Bronchus fibroblast of lung (primary cell): ENCODE measurements at places on chromosomes 16 and 17. TPM values are rescaled to one million over a fixed set of nuclear protein-coding genes. Genes with fewer than 3 reads are reported as not detected.

The TBC1D3I gene
- total RNA-seq = under 0.01 TPM in 1 of 2 replicates, not detected in the other

The PDK2 gene
- 10.0 and 11.3 TPM in 2 replicates for total RNA-seq

The KRTAP2-3 gene
- total RNA-seq = not detected in 2 replicates

The GAS7 gene
- total RNA-seq = 1.0 and 1.3 TPM in 2 replicates

The PRSS21 gene
- total RNA-seq = not detected in 2 replicates

The CCDC200 gene
- not detected in 2 replicates for total RNA-seq

The TP53TG3B gene
- not detected in 2 replicates for total RNA-seq

The MARCHF10 gene
- 0.15 and 0.17 TPM in 2 replicates for total RNA-seq

The LRRC37A3 gene
- 0.89 and 1.2 TPM in 2 replicates for total RNA-seq

The CCDC92B gene
- total RNA-seq = not detected in 2 replicates

The EPX gene
- not detected in 2 replicates for total RNA-seq

The CIBAR2 gene
- total RNA-seq = not detected in 2 replicates

The KSR1 gene
- total RNA-seq = 6.2 and 8.2 TPM in 2 replicates

The IGSF6 gene
- not detected in 2 replicates for total RNA-seq

The NXN gene
- total RNA-seq = 53.8 and 55.4 TPM in 2 replicates

The HYDIN gene
- total RNA-seq = 0.34 TPM in 1 of 2 replicates, not detected in the other

The NOS2 gene
- total RNA-seq = not detected in 2 replicates

The TBX6 gene
- under 0.01 and 0.15 TPM in 2 replicates for total RNA-seq

The CCL1 gene
- total RNA-seq = not detected in 2 replicates

The CFAP52 gene
- not detected in 2 replicates for total RNA-seq

The CA4 gene
- total RNA-seq = not detected in 2 replicates

The ARL5C gene
- not detected in 2 replicates for total RNA-seq

The ABCC11 gene
- total RNA-seq = under 0.01 TPM in 1 of 2 replicates, not detected in the other

The CD300E gene
- total RNA-seq = not detected in 2 replicates

The LGALS9B gene
- not detected in 2 replicates for total RNA-seq

The TLCD2 gene
- total RNA-seq = 1.0 TPM in 2 replicates

The MYL11 gene
- not detected in 2 replicates for total RNA-seq

The TBC1D3H gene
- not detected in 2 replicates for total RNA-seq

The TP53TG3C gene
- total RNA-seq = not detected in 2 replicates

The C17orf113 gene
- total RNA-seq = 0.17 and 0.30 TPM in 2 replicates

The DYNLRB2 gene
- not detected in 2 replicates for total RNA-seq

The ACE gene
- total RNA-seq = 0.89 and 1.0 TPM in 2 replicates
